ENCODE measurements at places on chromosomes 16 and 17. TPM values are rescaled to one million over a fixed set of nuclear protein-coding genes. Genes with fewer than 3 reads are reported as not detected.

Gene KRT36
- not detected for total RNA-seq

Gene FAM222B
- 21.2 TPM for total RNA-seq

Gene CASKIN1
- 0.88 TPM for total RNA-seq

Gene ADGRG3
- total RNA-seq = not detected

Gene MYH8
- total RNA-seq = not detected

Gene SOST
- total RNA-seq = not detected

Gene ABI3
- total RNA-seq = 86.7 TPM

Gene CWC25
- total RNA-seq = 35.2 TPM

Gene SHISA6
- total RNA-seq = not detected

Gene SMIM5
- 0.42 TPM for total RNA-seq

Gene NECAB2
- not detected for total RNA-seq

Gene SOCS3
- 6.6 TPM for total RNA-seq

Gene PIPOX
- total RNA-seq = 3.0 TPM

Gene IL34
- total RNA-seq = not detected

Gene CLDN7
- 2.6 TPM for total RNA-seq

Gene EVPL
- total RNA-seq = 0.78 TPM

Gene SLC16A6
- total RNA-seq = 6.5 TPM

Gene PKMYT1
- 106 TPM for total RNA-seq

Gene SCARF1
- 6.5 TPM for total RNA-seq

Gene TNFSF13
- 8.4 TPM for total RNA-seq

Gene TMEM101
- total RNA-seq = 30.3 TPM

Gene HSPB9
- total RNA-seq = 0.31 TPM

Gene SLC35B1
- 48.5 TPM for total RNA-seq

Gene GJD3
- total RNA-seq = not detected

Gene TMEM238L
- not detected for total RNA-seq

Gene IKZF3
- 83.5 TPM for total RNA-seq

Gene XYLT1
- 56.7 TPM for total RNA-seq

Gene APOH
- not detected for total RNA-seq

Gene EVI2A
- total RNA-seq = 78.3 TPM

Gene KRTAP2-3
- not detected for total RNA-seq

Gene FOXN1
- not detected for total RNA-seq
